Cardiac septum (tissue), 1 donor: ENCODE measurements at places on chromosomes 7 and 10. TPM values are rescaled to one million over a fixed set of nuclear protein-coding genes. Genes with fewer than 3 reads are reported as not detected.

The CASTOR2 gene
- total RNA-seq, result 27.3 TPM

The ENKUR gene
- not detected for total RNA-seq

The OPN4 gene
- not detected for total RNA-seq

The DDX50 gene
- 26.7 TPM for total RNA-seq
